Activated B cell treated with CpG ODN at 0.5 μM for 24 hours (primary cell): ENCODE measurements at places on chromosomes 3 and 15. TPM values are rescaled to one million over a fixed set of nuclear protein-coding genes. Genes with fewer than 3 reads are reported as not detected.
A peak's percentile ranks its signal among the peaks of the same experiment; 100 is the strongest.

TM4SF1 gene
- total RNA-seq, result not detected in 2 replicates

FETUB gene
- not detected in 2 replicates for total RNA-seq

IFT80 gene
- 20.8 and 26.7 TPM in 2 replicates for total RNA-seq

GABRG3 gene
- not detected in 2 replicates for total RNA-seq

CAMK2N2 gene
- not detected in 2 replicates for total RNA-seq

APOD gene
- total RNA-seq, result 0.20 and 0.35 TPM in 2 replicates

DUOXA1 gene
- total RNA-seq, result 0.15 and 0.33 TPM in 2 replicates

DNAJA4 gene
- total RNA-seq, result 18.8 and 22.3 TPM in 2 replicates

KCNMB2 gene
- total RNA-seq, result not detected in 2 replicates

GRCh38 chr3:65245133-65246063, 557.6 kb upstream of the ADAMTS9 start:
- no peak overlapping the region for H3K27ac ChIP-seq
- no peaks in the 10 kb centered on the region for H3K27me3 ChIP-seq
- no peaks in the 10 kb centered on the region for H3K36me3 ChIP-seq
- no peaks in the 10 kb centered on the region for H3K4me1 ChIP-seq
- no peak for DNase-seq

GRCh38 chr3:175279911-175280310, 420.8 kb downstream of the NAALADL2 start:
- no peaks in the 10 kb centered on the region for H3K36me3 ChIP-seq
- DNase-seq, result no peak
- no peaks in the 10 kb centered on the region for H3K4me1 ChIP-seq
- H3K27ac ChIP-seq, result no peak overlapping the region
- no peak overlapping the region for H3K4me3 ChIP-seq

- DNase-seq, result no peak
- no peak overlapping the region for H3K27ac ChIP-seq
- H3K4me3 ChIP-seq, result no peak overlapping the region
- no peaks in the 10 kb centered on the region for H3K36me3 ChIP-seq
These were observed 37.9 kb upstream of the TNFAIP8L3 start for GRCh38 chr15:51132384-51133139.

DNA sequence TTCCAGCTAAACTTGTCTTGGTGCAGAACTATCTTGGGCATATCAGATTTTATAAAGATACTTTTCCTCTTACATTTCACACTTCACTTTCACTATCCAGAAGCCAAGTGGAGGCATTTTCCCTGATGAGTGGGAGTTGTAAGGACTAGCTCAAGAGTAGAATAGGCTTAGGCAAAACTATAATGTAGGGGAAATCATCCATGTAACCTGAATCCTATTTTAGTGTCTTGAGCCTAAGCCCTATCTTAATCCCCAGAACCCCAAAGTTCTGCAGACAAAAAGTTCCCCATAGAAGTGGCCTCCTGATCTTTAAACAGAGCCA, 42.2 kb upstream of the CD47 start:
- H3K27ac ChIP-seq, result peak overlapping the region; percentile 92
- peaks cover 100% of the 10 kb centered on the region for H3K4me1 ChIP-seq
- H3K4me3 ChIP-seq, result peak overlapping the region; percentile 68

- H3K27me3 ChIP-seq, result no peaks in the 10 kb centered on the region
- H3K4me1 ChIP-seq, result no peaks in the 10 kb centered on the region
- H3K36me3 ChIP-seq, result no peaks in the 10 kb centered on the region
- no peak for DNase-seq
These were observed 139.4 kb downstream of the SPATA16 start for GRCh38 chr3:173001622-173002021.

DNA sequence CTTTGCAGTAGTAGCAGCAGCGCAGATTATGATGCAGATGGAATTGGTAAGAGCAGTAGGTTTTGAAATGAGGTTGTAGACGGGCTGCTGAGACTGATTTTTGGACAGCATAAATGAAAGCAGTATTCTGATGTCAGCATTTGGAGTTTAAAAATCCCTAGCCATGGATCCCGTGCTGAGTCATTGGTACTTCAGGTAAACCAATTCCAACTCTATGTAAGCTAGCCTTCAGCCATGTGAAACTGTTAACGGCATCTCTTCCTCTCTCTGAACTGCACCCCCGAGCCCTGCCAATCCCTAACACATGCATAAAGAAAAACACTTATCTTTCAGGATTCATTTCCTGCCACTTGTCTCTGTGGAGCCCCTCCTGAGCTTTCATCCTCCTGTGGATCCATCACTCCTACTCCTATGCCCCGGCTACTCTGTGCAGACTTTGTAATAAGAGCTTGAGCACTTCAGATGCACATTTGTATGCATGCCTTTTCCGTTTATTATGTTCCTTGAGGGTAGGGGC, 119.0 kb downstream of the AKAP13 start:
- H3K27ac ChIP-seq, result no peak overlapping the region
- no peaks in the 10 kb centered on the region for H3K27me3 ChIP-seq
- H3K36me3 ChIP-seq, result peaks cover 20% of the 10 kb centered on the region
- peaks cover 69% of the 10 kb centered on the region for H3K4me1 ChIP-seq
- DNase-seq, result no peak

DNA sequence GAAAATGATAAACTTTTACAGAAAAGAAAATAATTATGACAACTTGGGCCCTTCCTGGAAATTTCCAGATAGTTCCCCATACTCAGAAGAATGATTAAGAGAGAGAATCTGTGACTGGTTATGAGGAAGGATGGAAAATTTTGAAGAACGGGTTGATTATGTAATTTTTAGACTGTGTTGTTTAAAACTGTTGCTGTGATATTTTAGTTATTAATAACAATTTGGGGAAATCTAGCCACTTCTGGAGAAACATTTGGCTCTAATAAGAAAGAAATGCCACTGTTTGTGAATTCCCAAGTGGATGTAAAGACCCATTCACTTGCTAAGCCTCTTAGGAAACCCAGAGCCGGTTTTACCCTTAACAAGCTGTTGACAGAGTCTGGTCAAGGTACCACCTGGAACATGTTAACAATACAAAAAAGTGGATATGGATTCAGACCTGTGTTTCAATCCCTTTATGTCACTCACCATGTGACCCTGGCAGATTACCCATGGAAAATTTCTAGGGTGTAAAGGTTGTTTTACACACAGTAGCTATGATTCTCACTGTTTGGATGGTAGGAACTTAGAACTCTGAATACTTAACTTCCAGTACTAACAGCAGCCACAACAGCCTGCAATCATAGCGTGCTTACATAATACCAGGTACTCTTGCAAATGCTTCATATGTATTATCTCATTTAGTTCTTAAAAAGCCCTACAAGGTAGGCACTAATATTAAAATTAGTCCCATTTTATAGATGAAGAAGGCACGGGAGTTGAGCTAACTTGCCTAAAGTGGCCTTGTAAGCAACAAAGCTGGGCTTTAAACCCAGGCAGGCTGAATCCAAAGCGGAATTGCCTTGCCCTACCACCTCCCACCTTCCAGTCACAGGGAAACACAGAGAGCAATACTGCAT, 32.0 kb downstream of the ZBTB38 start:
- peaks cover 25% of the 10 kb centered on the region for H3K36me3 ChIP-seq
- DNase-seq, result no peak
- no peak overlapping the region for H3K4me3 ChIP-seq

DNA sequence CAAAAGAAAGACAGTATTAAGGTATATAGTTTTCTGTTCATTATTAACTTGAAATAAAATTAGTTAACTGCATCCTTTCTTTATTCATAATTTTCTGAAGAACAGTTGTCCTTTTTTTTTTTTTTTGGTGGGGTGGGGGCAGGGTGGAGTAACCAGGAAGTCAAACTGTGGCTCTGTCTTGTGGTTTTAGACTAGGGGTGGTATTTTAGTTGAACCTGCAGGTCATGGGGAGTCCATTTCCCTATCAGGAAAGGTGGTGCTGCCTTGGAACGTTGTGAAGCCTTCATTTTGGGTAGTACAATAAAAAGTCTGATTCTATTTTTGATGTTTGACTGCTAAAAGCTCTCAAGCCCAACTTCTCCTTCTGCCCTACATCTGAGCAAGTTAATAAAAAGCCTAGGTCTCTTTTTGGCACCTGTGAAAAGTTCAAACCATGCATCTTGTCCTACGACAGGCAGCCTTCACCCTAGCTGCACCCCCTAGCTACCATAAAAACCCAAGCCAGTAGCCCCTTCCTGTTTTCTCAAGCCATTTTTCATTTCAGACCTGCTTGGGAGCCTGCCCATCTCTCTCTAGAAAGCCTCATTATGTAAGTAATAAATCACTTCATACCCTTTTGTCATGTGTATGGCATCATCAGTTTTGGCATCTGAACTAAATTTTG, 31.2 kb upstream of the RIOX2 start:
- H3K27ac ChIP-seq, result peak overlapping the region; percentile 64
- H3K36me3 ChIP-seq, result no peaks in the 10 kb centered on the region
- peaks cover 19% of the 10 kb centered on the region for H3K4me1 ChIP-seq
- H3K27me3 ChIP-seq, result peaks cover 5% of the 10 kb centered on the region

DNA sequence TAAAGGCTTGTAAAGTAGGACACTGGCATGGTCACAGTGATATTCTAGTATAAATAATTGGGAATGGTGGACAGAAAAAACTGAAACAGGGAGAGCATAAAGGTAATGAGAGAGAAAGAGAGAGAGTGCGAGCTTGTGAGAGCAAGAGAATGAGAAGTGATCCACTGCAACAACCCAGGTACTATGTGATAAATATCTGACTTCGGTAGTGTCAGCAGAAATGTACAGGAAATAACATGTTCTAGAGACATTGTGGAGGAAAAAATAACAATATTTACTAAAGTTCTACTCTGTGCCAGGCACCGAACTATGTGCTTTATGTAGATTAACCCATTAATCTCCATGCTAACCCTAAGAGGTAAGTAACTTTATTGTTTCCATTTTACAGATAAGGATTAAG, 425.9 kb downstream of the ZBTB20 start:
- peaks cover 9% of the 10 kb centered on the region for H3K36me3 ChIP-seq
- no peak overlapping the region for H3K27ac ChIP-seq
- H3K4me3 ChIP-seq, result no peak overlapping the region
- DNase-seq, result no peak
- peaks cover 2% of the 10 kb centered on the region for H3K4me1 ChIP-seq
